ENCODE measurements at places on chromosomes 16 and 17.

DNA sequence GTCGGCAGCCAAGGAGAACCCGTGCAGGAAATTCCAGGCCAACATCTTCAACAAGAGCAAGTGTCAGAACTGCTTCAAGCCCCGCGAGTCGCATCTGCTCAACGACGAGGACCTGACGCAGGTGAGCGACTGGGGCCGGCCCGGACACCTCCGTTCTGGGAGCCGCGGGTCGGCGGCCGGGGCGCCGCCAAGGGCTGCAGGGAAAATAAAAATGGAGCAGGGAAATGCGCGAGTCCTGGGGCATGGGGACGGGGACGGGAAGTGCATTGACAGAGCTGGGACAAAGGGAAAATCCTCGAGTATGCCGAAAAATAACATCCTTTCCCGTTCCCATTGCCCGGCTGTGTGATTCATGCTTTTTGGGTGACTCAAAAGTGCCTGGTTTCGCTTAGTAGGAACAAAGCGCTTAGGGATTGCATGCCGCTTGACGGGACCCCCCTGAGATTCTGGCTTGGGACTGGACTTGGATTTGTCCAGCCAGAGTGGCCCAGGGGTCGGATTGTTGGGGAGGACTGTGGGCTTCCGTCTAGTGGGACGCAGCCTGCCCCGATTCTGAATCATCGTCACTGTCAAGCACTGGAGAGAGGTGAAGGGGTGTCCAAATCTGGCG is 699 bp downstream of the MPRIP start:
- DNase-seq = peak; percentile 5

DNA sequence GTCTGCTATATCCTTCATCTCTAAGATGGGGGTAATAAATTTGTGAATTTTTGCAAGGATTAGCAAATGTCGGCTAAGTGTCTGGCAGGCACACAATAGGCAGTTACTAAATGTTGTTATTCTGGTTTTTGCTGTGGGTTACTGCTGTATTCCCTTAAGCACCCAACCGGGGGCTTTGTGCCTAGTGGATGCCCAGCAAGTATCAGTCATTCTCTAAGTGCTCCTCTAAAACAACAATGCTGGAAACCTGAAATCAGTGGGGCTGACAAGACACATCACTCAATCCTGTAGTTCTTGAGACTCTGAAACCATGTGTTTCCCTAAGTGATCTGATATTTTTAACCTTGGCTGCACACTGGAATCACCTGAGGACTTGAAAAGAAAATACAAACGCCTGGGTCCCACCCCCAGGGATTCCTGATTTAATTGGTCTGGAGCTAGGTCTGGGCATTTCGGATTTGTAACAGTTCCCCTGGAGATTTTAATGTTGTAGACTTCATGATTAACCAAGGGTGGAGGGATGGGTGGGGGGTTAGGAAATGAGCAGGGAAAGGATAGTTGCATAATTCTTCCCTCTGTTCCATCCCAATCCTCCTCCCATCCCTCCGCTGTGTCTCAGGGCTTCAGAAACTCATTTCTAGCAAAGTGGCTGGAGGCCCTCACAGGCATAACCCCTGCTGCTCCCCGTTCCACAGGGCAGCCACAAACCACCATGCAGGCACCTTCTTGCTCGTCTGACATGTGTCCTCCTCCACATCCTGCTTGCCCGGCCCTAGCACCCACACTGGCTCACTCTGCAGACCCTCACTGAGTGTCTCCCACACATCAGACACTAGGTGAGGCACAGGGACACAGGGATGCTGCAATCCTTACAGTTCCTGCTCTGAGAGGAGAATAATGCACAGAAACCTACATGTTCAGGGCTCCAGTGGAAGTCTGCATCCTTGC is 61.7 kb upstream of the LYRM9 start:
- no peak for DNase-seq

DNA sequence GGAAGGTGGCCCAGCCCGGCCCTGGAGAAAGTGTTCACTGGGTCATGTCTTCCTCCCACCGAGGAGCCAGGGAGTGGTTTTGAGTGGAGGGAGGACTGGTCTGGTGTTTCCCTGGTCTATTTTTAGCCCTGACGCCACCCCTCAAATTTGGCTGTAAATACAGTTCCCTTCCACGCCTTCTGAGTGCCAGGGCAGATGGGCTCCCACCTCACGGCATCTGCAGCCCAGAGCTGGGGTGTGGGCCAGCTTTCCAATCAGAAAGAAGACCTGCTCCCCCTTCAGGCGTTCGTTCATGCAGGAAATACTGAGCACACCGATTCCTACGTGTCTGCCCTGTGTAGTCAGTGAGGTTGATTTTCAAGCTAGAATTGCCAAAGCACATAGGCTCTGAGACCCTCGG is 53.7 kb downstream of the SNX20 start:
- peak; percentile 6 for DNase-seq

- no peak for DNase-seq
Observed at GRCh38 chr16:46961373-46962353, 11.8 kb downstream of the DNAJA2 start.

DNA sequence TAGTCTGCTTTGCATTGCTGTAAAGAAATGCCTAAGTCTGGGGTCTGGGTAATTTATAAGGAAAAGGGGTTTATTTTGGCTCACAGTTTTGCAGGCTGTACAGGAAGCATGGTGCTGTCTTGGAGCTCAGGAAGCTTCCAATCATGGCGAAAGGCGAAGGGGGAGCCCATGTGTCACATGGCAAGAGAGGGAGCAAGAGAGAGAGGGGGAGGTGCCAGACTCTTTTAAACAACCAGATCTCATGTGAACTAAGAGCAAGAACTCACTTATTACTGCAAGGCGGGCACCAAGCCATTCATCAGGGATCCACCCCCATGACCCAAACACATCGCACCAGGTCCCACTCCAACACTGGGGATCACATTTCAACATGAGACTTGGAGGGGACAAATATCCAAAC is 148.2 kb upstream of the HS3ST2 start:
- no peak for DNase-seq

DNA sequence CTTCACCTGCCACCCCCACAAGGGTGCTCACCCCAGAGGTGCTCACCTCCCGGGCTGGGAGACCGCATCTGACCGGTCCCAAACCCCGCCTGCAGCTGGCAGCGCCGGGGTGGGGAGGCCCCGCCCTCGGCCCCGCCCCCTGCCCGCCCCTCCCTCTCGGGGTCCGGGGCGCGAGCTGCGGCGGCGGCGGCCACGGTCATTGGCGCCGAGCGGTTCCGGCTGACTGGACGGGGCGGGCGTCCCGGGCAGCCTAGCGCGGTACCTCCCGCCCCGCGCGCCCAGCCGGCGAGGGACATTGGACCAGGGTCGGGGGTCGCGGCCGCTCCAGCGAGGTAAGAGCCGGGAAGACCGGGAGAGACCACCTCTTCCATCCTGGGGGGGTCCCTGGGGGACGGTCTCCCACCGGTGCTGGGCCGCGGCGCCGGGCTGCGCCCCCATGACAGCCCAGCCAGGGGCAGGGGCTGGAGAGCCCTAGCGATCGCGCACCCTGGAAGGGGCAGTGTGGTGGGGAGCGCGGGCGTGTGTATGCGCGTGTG is at the start of gene CACNG5:
Gene CACNG5, plus strand, starts transcription at position 199 of the 536 bp plus-strand sequence. CDS start 42,216 bp downstream, outside the sequence.
- no peak for DNase-seq

GRCh38 chr16:81511371-81511770 is 66.8 kb downstream of the CMIP start:
- DNase-seq = no peak

- DNase-seq = no peak
Observed at GRCh38 chr17:46977348-46977747, 1.7 kb downstream of the RPRML start.

- DNase-seq = no peak
Observed at GRCh38 chr16:66334853-66335574, 31.5 kb upstream of the CDH5 start.

GRCh38 chr17:68565661-68566441 is 35.3 kb downstream of the FAM20A start:
- DNase-seq = no peak

- no peak for DNase-seq
Observed at GRCh38 chr16:58399718-58400633, 7.7 kb downstream of the GINS3 start.

GRCh38 chr17:41941168-41941567 is 10.8 kb downstream of the ODAD4 start:
- DNase-seq = no peak

DNA sequence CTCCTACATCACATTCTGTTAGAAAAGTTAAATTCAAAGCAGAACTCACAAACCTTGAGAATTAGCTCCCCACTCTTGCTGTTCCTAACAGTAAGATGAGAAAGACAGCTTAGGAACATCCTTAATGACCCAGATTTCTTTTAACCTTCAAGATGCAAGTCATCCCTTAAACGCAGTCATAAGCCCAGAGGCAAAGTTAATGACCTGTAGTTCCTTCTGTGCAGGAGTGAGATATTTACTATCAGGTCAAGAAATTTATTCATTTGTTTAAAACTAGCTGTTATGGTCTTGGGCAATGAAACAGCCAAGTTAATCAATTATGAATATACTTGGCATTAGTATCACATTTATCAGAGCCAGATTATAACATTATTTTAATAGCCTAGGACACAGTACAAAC is 37.1 kb downstream of the NXPH3 start:
- no peak for DNase-seq

DNA sequence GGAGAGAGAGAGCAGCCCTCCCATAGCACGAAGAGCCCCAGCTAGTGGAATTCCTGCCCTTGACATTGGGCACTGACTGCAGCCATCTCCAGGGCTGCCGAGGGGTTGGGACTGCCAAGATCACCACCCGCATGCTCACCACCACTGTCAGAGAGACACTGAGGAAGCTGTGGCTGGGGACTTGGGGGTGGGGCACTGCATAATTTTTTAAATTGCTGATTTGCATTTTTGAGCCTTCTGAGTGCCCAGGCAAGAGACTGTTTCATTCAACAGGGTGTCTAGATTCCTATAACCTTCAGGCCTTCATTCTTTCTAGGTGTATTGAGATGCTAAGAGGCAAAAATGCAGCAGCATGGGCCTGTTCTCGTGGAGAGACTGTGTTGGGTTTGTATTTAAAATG is 9.0 kb upstream of the EPX start:
- no peak for DNase-seq

GRCh38 chr16:56897026-56897799 is 32.2 kb downstream of the SLC12A3 start:
- DNase-seq = no peak

GRCh38 chr16:5205361-5206040 is 107.9 kb upstream of the EEF2KMT start:
- DNase-seq = no peak

GRCh38 chr16:56933828-56934598 is 2.1 kb downstream of the HERPUD1 start:
- DNase-seq = no peak

DNA sequence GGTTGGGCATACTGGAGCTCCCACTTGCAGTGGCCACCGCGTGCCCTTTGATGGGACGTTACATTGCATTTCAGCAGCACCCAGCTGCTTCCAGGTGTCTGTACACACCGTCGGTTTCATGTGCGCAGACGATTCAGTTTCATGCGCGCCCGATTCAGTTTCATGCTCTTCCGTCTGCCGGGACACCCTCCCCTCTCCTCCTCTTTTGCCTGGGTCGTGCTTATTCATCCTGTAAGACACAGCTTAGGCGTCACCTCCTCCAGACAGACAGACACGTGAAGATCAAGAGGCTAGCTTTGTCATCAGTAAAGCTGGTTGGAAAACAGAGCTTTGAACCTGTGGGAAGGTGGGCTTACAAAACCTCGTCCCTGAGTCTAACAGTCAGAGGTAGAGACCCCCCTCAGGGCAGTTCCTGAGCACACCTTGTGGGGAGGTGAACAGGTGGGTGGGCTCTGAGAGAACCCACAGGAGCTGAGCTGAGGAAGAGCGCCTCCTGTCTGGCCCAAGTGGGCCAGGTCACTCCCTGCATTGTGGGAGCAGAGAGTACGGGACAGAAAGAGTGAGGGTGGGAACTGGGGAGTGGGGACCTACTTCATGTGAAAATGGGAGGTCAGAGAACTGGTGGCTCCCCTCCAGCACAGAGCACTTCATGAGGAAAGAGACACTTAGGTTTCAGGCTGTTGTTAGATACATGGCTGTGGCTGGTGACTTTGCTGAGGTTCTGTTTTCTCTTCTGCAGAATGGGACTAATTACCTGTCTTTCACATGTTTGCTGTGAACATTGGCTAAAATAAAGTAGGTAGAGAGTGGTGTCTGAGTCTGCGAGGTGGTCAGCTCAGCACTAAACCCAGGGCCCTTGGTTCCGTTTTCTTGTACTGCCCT is 122.1 kb downstream of the SNX29 start:
- no peak for DNase-seq

- DNase-seq = no peak
Observed at GRCh38 chr16:89744813-89745212, 23.5 kb downstream of the ZNF276 start.

DNA sequence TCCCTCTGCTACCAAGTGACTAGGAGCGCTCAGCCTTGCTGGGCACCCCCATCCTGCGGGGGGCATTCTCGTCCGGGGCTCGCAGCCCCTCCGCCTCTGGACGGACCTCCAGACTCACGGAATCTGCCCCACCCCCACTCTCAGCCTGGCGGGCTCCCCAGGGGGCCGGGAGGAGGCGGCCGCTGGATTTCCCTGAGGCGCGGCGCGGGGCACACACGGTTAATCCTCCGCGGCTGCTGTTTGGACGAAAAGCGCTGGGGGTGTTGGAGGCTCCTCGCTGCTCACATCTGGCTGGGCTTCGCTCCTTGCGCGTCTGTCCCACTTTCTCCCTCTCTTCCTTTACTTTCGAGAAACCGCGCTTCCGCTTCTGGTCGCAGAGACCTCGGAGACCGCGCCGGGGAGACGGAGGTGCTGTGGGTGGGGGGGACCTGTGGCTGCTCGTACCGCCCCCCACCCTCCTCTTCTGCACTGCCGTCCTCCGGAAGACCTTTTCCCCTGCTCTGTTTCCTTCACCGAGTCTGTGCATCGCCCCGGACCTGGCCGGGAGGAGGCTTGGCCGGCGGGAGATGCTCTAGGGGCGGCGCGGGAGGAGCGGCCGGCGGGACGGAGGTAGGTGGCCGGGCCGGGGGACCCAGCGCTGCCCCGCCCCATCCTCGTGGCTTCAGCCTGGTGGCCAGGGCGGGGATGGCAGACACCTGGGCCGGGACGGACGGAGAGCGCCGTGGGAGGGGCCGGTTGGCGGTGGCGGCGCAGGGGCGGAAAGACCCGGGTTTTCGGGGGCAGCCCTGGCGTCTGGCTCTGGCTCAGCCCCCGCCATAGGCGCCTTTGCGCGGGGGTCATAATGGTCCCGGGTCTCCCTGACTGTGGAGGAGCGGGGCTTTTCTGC is at the start of gene C1QTNF1:
Gene C1QTNF1, plus strand, starts transcription at position 284 of the 886 bp plus-strand sequence. CDS start 19,800 bp downstream, outside the sequence.
- DNase-seq = no peak

DNA sequence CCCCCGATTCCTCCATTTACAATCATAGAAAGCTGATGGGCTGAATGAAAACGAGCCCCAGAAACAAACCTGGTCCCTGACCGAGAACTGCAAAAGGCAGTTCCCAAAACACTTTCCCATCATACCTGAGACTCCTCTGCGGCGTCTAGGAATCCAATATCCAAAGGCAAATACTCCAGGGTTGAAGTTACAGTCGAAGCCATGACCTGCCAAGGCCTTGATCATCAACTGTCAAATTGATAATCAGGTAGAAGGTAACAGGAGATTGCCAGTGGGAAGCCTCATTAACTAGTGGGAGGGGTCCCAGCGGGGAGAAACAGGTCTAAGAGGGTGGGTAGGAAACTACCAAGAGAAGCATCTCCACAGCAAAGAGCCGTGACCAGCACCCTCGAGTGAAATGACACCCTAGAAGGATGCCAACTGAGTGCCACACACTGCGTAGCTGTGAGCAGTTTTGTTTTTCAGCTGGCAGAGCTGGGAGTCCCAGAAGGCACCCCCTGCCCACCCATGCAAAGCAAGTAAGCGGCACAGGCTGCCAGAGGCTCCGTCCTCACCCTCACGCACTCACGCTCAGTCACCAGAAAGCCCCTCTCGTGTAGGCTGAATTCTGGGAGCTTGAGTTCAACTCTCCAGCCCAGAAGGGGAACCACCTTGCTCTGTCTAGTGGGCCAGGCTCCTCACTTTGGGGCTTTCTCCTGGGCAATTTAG is 146.1 kb downstream of the GAS7 start:
- DNase-seq = no peak

- DNase-seq = no peak
Observed at GRCh38 chr16:55012793-55013192, 82.1 kb downstream of the IRX5 start.
